ENCODE measurements at places on chromosomes 7 and 10. TPM values are rescaled to one million over a fixed set of nuclear protein-coding genes. Genes with fewer than 3 reads are reported as not detected.

The NUTM2A gene
- total RNA-seq, result 0.66 TPM

The RET gene
- total RNA-seq, result 0.29 TPM

The GPR26 gene
- not detected for total RNA-seq

The CHAT gene
- not detected for total RNA-seq

The DLX6 gene
- 0.19 TPM for total RNA-seq

The NUTM2E gene
- total RNA-seq, result not detected

The SLC26A5 gene
- 0.57 TPM for total RNA-seq

The SHH gene
- 0.10 TPM for total RNA-seq

GRCh38 chr10:69240455-69240854, 20.3 kb downstream of the HKDC1 start:
- no peaks in the 10 kb centered on the region for H3K27me3 ChIP-seq
- H3K4me3 ChIP-seq, result no peak overlapping the region
- no peak overlapping the region for H3K27ac ChIP-seq
- H3K4me1 ChIP-seq, result no peaks in the 10 kb centered on the region
- H3K36me3 ChIP-seq, result no peaks in the 10 kb centered on the region

DNA sequence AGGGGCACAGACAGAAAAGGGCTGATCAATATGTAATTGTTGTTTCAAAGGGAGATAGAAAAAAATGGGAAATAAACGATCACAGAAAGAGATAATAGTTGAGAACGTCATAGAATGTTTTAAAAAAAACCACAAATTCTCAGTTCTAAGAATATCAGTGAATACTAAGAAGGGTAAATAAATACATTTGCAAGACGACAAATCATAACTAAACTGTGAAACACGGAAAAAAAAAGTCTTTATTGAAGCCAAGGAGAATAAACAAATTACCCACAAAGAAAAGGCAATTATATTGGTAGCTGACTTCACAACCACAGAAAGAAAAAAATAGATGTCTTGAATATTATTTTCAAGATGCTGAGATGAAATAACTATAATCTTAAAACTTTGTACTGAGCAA, 305.2 kb upstream of the STEAP1 start:
- H3K27me3 ChIP-seq, result peaks cover 1% of the 10 kb centered on the region
- no peak overlapping the region for H3K4me3 ChIP-seq
- no peaks in the 10 kb centered on the region for H3K4me1 ChIP-seq
- H3K27ac ChIP-seq, result no peak overlapping the region
- no peaks in the 10 kb centered on the region for H3K36me3 ChIP-seq
- no peak for DNase-seq

DNA sequence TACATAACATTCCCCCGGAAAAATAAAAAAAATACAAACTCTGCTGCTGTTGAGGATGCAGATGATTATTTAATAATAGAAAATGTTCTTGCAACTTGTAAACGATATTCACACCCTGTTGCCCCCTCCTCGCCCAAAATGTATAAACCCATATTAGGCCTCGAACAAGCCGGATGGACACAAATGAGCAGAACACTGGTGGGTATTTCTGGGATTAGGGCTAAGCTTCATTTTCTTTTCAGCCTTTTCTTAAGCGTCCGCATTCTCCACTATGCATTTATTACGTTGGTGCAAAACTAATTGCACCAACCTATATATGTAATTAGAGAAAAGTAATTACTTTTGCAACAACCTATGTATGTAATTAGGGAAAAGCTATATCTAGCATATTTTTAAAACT, 349 bp upstream of the GNG11 start:
- no peaks in the 10 kb centered on the region for H3K36me3 ChIP-seq
- no peak for DNase-seq
- peaks cover 2% of the 10 kb centered on the region for H3K4me1 ChIP-seq
- H3K27ac ChIP-seq, result peak overlapping the region; percentile 49

DNA sequence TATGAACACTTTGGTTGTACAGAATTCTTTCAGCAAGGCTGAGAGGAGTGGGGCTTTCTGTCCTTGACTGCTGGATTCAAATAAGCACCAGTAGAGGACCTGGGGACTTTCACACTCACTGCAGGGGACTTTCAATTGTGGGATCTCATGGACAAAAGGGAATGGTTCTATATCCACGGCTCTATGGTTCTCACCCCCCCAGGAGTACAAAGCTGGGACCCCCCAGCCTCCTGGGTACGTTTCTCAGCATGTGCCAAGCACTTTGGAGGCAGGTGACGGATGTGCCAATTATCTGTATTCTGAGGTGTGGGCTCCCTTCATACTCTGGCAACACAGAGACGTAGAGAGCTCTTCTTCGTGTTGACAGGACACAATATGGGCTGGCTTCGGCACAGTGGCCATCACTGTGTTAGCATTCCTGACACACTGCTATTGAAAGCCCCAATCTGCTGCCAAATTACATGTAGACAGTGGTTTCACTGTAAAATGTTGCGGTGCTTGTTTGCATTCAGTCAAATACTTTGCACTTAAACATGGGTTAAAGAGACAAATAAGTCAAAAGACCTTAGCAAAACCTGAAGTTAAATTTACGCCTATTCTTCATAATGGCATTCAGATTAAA, 92.7 kb upstream of the SAMD8 start:
- peaks cover 1% of the 10 kb centered on the region for H3K36me3 ChIP-seq
- no peak for DNase-seq
- H3K4me3 ChIP-seq, result no peak overlapping the region

DNA sequence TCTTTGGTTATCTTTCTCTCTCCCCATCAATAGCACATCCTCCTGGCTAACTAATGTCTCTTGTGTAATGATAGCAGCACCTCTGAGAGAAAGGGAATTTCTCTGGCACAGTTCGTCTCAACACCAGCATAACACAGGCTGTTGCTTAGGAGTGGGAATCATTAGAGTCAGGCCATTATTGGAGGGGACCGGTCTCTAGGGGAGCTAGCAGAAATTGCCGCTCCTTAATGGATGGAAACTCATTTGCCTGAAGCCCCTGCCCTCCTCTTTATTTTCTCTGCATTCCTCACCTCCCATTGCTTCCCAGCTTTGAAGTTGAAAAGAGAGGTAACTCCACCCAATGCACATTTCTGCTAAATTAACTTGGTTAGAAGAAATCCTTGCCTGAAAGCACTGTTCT, 11.9 kb downstream of the LRRC4 start:
- H3K4me1 ChIP-seq, result no peaks in the 10 kb centered on the region
- no peaks in the 10 kb centered on the region for H3K27me3 ChIP-seq
- H3K4me3 ChIP-seq, result no peak overlapping the region

- no peak overlapping the region for H3K4me3 ChIP-seq
Measured at GRCh38 chr7:15723841-15724240, 37.4 kb upstream of the MEOX2 start.

- no peak overlapping the region for H3K4me3 ChIP-seq
- no peaks in the 10 kb centered on the region for H3K36me3 ChIP-seq
- H3K27me3 ChIP-seq, result no peaks in the 10 kb centered on the region
- peak; percentile 34 for DNase-seq
Measured at GRCh38 chr10:103812004-103812403, 43.4 kb downstream of the SH3PXD2A start.

DNA sequence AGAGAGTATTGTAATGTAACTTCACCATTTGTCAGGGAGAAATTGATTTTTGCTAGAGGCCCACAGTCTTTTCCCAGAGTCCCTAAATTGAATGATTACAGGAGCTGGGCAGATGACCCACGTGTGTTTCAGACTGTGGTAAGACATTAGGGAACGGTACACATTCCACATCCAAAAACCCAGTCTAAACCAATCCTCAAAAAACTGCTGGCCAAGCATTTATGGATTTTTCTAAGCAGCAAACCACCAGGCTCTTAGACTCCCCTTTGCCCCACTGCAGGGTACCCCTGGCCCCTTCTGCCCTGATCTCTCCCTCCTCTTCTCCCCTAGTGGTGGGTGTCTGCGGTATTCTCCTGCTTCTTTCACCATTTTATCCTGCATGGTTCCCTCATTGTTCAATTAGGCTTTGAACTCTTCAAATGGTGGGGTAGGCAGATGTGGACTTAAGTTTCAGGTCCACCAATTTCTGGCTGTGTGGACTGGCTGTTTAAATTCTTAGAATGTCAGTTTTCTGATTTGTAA, 135.5 kb upstream of the SORCS3 start:
- DNase-seq, result no peak
- H3K27ac ChIP-seq, result no peak overlapping the region
- H3K4me1 ChIP-seq, result no peaks in the 10 kb centered on the region
- no peaks in the 10 kb centered on the region for H3K27me3 ChIP-seq

DNA sequence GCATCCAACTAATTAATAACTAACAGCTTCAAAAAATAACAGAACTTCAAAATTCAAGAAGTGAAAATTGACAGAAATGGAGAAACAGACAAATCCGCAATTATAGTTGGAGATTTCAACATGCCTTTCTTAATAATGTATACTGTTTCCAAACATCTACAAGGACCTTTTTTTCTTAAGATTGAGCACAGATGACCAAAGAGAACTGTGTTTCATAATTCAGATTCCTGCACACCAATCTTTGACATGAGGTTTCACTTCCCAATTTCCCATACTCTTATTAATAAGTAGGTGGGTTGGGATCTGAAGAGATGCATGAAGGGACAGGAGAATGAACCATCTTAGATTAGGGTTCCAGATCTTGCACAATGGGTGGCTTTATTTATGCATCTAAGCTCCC, 24.9 kb upstream of the GIMAP7 start:
- H3K36me3 ChIP-seq, result no peaks in the 10 kb centered on the region
- no peak for DNase-seq
- H3K4me3 ChIP-seq, result no peak overlapping the region
- H3K27me3 ChIP-seq, result no peaks in the 10 kb centered on the region
- H3K27ac ChIP-seq, result no peak overlapping the region

GRCh38 chr7:100093498-100093897, 4.7 kb downstream of the COPS6 start:
- no peaks in the 10 kb centered on the region for H3K36me3 ChIP-seq
- H3K4me1 ChIP-seq, result no peaks in the 10 kb centered on the region
- no peak overlapping the region for H3K4me3 ChIP-seq
- H3K27ac ChIP-seq, result no peak overlapping the region

GRCh38 chr10:90849956-90850749, 7.7 kb downstream of the HTR7 start:
- H3K27ac ChIP-seq, result no peak overlapping the region
- H3K36me3 ChIP-seq, result no peaks in the 10 kb centered on the region
- H3K4me1 ChIP-seq, result no peaks in the 10 kb centered on the region

- no peak overlapping the region for H3K4me3 ChIP-seq
- H3K36me3 ChIP-seq, result no peaks in the 10 kb centered on the region
- DNase-seq, result no peak
- H3K27me3 ChIP-seq, result no peaks in the 10 kb centered on the region
- H3K4me1 ChIP-seq, result no peaks in the 10 kb centered on the region
Measured at GRCh38 chr10:73653701-73654100, 2.1 kb downstream of the SYNPO2L start.

GRCh38 chr10:51075873-51076229, 1.6 kb downstream of the PRKG1 start:
- no peaks in the 10 kb centered on the region for H3K27me3 ChIP-seq
- H3K4me3 ChIP-seq, result peak overlapping the region; percentile 79
- H3K27ac ChIP-seq, result no peak overlapping the region
- no peaks in the 10 kb centered on the region for H3K36me3 ChIP-seq

GRCh38 chr10:129809841-129810240, 154.2 kb downstream of the EBF3 start:
- H3K4me1 ChIP-seq, result no peaks in the 10 kb centered on the region
- no peaks in the 10 kb centered on the region for H3K27me3 ChIP-seq
- H3K27ac ChIP-seq, result no peak overlapping the region
- no peaks in the 10 kb centered on the region for H3K36me3 ChIP-seq
- no peak for DNase-seq

GRCh38 chr7:9091282-9091681, 657.9 kb downstream of the NXPH1 start:
- H3K27me3 ChIP-seq, result no peaks in the 10 kb centered on the region
- no peak for DNase-seq
- H3K36me3 ChIP-seq, result no peaks in the 10 kb centered on the region
- peaks cover 4% of the 10 kb centered on the region for H3K4me1 ChIP-seq

GRCh38 chr7:159247910-159248309, 103.2 kb upstream of the VIPR2 start:
- H3K4me1 ChIP-seq, result no peaks in the 10 kb centered on the region
- H3K4me3 ChIP-seq, result no peak overlapping the region
- H3K36me3 ChIP-seq, result no peaks in the 10 kb centered on the region
- no peak for DNase-seq
- H3K27ac ChIP-seq, result no peak overlapping the region

- no peaks in the 10 kb centered on the region for H3K27me3 ChIP-seq
- H3K4me3 ChIP-seq, result no peak overlapping the region
- no peak for DNase-seq
- H3K27ac ChIP-seq, result no peak overlapping the region
- H3K4me1 ChIP-seq, result no peaks in the 10 kb centered on the region
Measured at GRCh38 chr10:30528429-30528786, 94.4 kb downstream of the MAP3K8 start.

GRCh38 chr7:7681191-7681935, 37.0 kb downstream of the RPA3 start:
- no peaks in the 10 kb centered on the region for H3K4me1 ChIP-seq
- no peaks in the 10 kb centered on the region for H3K27me3 ChIP-seq
- H3K36me3 ChIP-seq, result no peaks in the 10 kb centered on the region
- no peak for DNase-seq

DNA sequence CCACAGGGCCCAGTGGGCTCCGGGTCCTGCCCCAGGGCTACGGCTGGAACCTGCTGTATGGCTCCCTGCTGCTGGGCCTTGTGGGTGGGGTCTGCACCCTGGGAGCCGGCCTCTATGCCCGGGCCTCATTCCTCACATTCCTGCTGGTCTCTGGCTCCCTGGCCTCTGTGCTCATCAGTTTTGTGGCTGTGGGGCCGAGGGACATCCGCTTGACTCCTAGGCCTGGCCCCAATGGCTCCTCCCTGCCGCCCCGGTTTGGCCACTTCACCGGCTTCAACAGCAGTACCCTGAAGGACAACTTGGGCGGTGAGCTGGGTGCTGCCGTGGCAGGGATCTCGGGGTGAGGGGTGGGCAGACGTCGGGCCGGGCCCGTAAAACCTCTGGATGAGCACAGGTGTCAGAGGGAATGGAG, 4.4 kb downstream of the SLC12A9 start:
- no peaks in the 10 kb centered on the region for H3K36me3 ChIP-seq
- no peak for DNase-seq
- no peaks in the 10 kb centered on the region for H3K4me1 ChIP-seq
- no peak overlapping the region for H3K4me3 ChIP-seq
- no peak overlapping the region for H3K27ac ChIP-seq
- H3K27me3 ChIP-seq, result no peaks in the 10 kb centered on the region

DNA sequence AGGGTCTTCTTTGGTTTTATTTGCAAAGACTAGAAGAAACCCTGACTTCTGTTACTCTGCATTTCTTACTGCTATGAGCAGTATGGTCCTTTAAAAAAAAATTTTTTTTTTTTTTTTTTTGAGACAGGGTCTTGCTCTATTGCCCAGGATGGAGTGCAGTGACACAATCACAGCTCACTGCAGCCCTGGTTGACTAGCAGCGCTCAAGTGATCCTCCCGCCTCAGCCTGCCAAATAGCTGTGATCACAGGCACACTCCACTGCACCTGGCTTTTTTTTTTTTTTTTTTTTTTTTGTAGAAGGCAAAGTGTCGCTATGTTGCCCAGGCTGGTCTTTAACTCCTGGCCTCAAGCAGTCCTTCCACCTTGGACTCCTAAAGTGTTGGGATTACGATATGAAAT, 17.4 kb downstream of the CNNM2 start:
- H3K4me3 ChIP-seq, result no peak overlapping the region
- no peak for DNase-seq
- H3K27ac ChIP-seq, result no peak overlapping the region

Data from aorta (tissue), 5 donors.